ENCODE measurements at places on chromosomes 2 and 18. TPM values are rescaled to one million over a fixed set of nuclear protein-coding genes. Genes with fewer than 3 reads are reported as not detected.

SERPINB11 gene
- total RNA-seq: not detected

STARD6 gene
- total RNA-seq: 0.82 TPM

RTP5 gene
- 2.4 TPM for total RNA-seq

DHRS9 gene
- total RNA-seq: 0.82 TPM

ACMSD gene
- not detected for total RNA-seq

ABCG8 gene
- 0.41 TPM for total RNA-seq

ZNF516 gene
- total RNA-seq: 14.3 TPM

PER2 gene
- total RNA-seq: 5.3 TPM

SRD5A2 gene
- not detected for total RNA-seq

ALPP gene
- not detected for total RNA-seq

SLC4A1AP gene
- 33.4 TPM for total RNA-seq

PPP1R1C gene
- under 0.01 TPM for total RNA-seq

DNAJC5G gene
- total RNA-seq: not detected

SERPINB13 gene
- 0.41 TPM for total RNA-seq

SERPINB4 gene
- not detected for total RNA-seq

SOWAHC gene
- 33.0 TPM for total RNA-seq

SFXN5 gene
- 12.2 TPM for total RNA-seq

RGPD6 gene
- total RNA-seq: 125 TPM

IL1F10 gene
- total RNA-seq: not detected

CYTIP gene
- total RNA-seq: 2.9 TPM

MARCHF4 gene
- total RNA-seq: 8.2 TPM

SALL3 gene
- 5.3 TPM for total RNA-seq

All from frontal cortex (tissue), 4 donors.